ENCODE measurements at places on chromosomes 13 and 19. TPM values are rescaled to one million over a fixed set of nuclear protein-coding genes. Genes with fewer than 3 reads are reported as not detected.

- H3K36me3 ChIP-seq: no peaks in the 10 kb centered on the region
- H3K4me1 ChIP-seq: no peaks in the 10 kb centered on the region
- H3K4me3 ChIP-seq: no peak overlapping the region
- H3K27ac ChIP-seq: no peak overlapping the region
Measured at GRCh38 chr13:106383791-106384190, 151.7 kb downstream of the EFNB2 start.

- no peak overlapping the region for H3K4me3 ChIP-seq
- no peaks in the 10 kb centered on the region for H3K36me3 ChIP-seq
- peak overlapping the region; percentile 68 for H3K27ac ChIP-seq
- peaks cover 51% of the 10 kb centered on the region for H3K4me1 ChIP-seq
- no peaks in the 10 kb centered on the region for H3K27me3 ChIP-seq
Measured at GRCh38 chr19:47623921-47624391, 15.0 kb downstream of the BICRA start.

DNA sequence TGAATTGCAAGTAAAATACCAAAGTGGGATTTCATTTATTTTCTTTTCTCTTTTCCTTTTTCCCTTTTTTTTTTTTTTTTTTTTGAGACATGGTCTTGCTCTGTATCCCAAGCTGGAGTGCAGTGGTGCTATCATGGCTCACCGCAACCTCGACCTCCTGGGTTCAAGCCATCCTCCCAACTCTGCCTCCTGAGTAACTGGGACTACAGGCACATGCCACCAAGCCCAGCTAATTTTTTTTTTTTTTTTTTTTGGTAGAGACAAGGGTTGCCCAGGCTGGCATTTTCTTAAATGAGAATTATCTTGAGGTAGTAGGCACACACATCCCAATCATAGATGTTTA is 68.5 kb upstream of the GPR183 start:
- H3K36me3 ChIP-seq: peaks cover 7% of the 10 kb centered on the region
- DNase-seq: no peak
- no peak overlapping the region for H3K27ac ChIP-seq
- no peak overlapping the region for H3K4me3 ChIP-seq
- H3K4me1 ChIP-seq: peaks cover 15% of the 10 kb centered on the region

GRCh38 chr13:48626077-48626449 is 27.7 kb upstream of the CYSLTR2 start:
- H3K27me3 ChIP-seq: no peaks in the 10 kb centered on the region
- peak overlapping the region; percentile 84 for H3K27ac ChIP-seq
- peak; percentile 48 for DNase-seq
- H3K4me3 ChIP-seq: no peak overlapping the region
- peaks cover 36% of the 10 kb centered on the region for H3K4me1 ChIP-seq

GRCh38 chr19:18421371-18421959 is 2.3 kb downstream of the SSBP4 start:
- H3K36me3 ChIP-seq: no peaks in the 10 kb centered on the region
- H3K27ac ChIP-seq: no peak overlapping the region
- H3K27me3 ChIP-seq: peaks cover 4% of the 10 kb centered on the region

GRCh38 chr13:28204690-28205443 is 66.5 kb downstream of the PAN3 start:
- peaks cover 34% of the 10 kb centered on the region for H3K36me3 ChIP-seq
- no peak overlapping the region for H3K4me3 ChIP-seq
- no peaks in the 10 kb centered on the region for H3K27me3 ChIP-seq
- no peak overlapping the region for H3K27ac ChIP-seq

GRCh38 chr19:17107546-17108452 is 32.2 kb downstream of the MYO9B start:
- no peaks in the 10 kb centered on the region for H3K27me3 ChIP-seq
- DNase-seq: peak; percentile 80
- H3K4me1 ChIP-seq: peaks cover 31% of the 10 kb centered on the region
- H3K4me3 ChIP-seq: no peak overlapping the region
- peaks cover 29% of the 10 kb centered on the region for H3K36me3 ChIP-seq

DNA sequence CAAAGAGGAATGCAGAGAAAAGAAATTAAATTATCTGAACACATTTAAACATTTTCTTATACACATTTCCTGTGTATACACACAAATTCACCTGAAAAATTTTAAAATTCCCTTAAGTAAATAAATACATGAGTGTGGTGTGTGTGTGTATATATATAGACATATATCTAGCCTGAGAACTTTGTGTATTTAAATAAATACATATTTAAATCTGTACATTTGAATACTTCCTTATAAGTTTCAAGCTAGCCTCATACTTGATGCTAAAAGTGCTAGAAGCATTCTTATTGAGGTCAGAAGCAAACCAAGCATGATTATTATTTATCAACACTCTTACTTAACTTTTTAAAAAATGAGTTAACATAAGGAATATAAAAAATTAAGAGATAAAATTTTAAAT is 260.7 kb downstream of the NHLRC3 start:
- H3K4me3 ChIP-seq: no peak overlapping the region
- H3K27me3 ChIP-seq: no peaks in the 10 kb centered on the region
- no peak for DNase-seq
- H3K27ac ChIP-seq: no peak overlapping the region
- H3K4me1 ChIP-seq: no peaks in the 10 kb centered on the region

- H3K27me3 ChIP-seq: no peaks in the 10 kb centered on the region
- no peak for DNase-seq
- H3K4me1 ChIP-seq: no peaks in the 10 kb centered on the region
- no peaks in the 10 kb centered on the region for H3K36me3 ChIP-seq
- H3K4me3 ChIP-seq: no peak overlapping the region
Measured at GRCh38 chr13:64078025-64078424, 2662.4 kb upstream of the PCDH20 start.

GRCh38 chr19:40716031-40716481 is 630 bp downstream of the COQ8B start:
- peaks cover 53% of the 10 kb centered on the region for H3K4me1 ChIP-seq
- H3K27ac ChIP-seq: peak overlapping the region; percentile 97
- DNase-seq: no peak
- no peaks in the 10 kb centered on the region for H3K36me3 ChIP-seq

- no peak overlapping the region for H3K27ac ChIP-seq
- H3K4me1 ChIP-seq: no peaks in the 10 kb centered on the region
Measured at GRCh38 chr13:111503376-111503775, 182.9 kb downstream of the TEX29 start.

- no peak overlapping the region for H3K27ac ChIP-seq
- no peaks in the 10 kb centered on the region for H3K4me1 ChIP-seq
- H3K36me3 ChIP-seq: no peaks in the 10 kb centered on the region
Measured at GRCh38 chr13:113628291-113629270, 29.4 kb downstream of the ATP4B start.

DNA sequence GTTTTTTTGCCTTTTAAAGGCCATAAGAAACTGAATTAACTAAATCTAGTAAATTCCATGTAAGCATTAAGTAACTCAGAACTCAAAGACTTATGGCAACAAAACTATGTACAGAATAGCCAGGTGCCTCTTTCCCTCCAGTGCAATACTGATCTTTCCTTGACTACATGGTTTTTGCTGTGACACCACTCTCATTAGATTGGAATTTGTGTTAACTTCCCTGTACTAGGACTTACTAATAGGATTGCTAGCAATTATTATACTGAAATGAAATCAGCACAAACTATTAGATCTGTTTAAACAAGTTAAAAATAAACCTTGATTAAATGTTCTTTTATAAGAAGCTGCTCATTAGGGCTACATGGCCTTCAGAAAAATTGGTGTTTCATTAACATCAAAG is 96.3 kb downstream of the DACH1 start:
- no peak for DNase-seq
- H3K36me3 ChIP-seq: no peaks in the 10 kb centered on the region
- H3K27me3 ChIP-seq: no peaks in the 10 kb centered on the region

DNA sequence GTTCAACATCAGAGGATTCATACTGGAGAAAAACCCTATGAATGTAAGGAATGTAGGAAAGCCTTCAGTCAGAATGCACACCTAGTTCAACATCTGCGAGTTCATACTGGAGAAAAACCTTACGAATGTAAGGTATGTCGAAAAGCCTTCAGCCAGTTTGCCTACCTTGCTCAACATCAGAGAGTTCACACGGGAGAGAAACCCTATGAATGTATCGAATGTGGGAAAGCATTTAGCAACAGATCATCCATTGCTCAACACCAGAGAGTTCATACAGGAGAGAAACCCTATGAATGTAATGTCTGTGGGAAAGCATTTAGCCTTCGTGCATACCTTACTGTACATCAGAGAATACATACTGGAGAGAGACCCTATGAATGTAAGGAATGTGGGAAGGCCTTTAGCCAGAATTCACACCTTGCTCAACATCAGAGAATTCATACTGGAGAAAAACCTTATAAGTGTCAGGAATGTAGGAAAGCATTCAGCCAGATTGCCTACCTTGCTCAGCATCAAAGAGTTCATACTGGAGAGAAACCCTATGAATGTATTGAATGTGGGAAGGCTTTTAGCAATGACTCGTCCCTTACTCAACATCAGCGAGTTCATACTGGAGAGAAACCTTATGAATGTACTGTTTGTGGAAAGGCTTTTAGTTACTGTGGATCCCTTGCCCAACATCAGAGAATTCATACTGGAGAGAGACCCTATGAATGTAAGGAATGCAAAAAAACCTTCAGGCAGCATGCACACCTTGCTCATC is 15.4 kb downstream of the ZNF570 start:
- no peaks in the 10 kb centered on the region for H3K27me3 ChIP-seq
- DNase-seq: no peak
- no peak overlapping the region for H3K4me3 ChIP-seq
- no peak overlapping the region for H3K27ac ChIP-seq
- peaks cover 63% of the 10 kb centered on the region for H3K36me3 ChIP-seq
- no peaks in the 10 kb centered on the region for H3K4me1 ChIP-seq

DNA sequence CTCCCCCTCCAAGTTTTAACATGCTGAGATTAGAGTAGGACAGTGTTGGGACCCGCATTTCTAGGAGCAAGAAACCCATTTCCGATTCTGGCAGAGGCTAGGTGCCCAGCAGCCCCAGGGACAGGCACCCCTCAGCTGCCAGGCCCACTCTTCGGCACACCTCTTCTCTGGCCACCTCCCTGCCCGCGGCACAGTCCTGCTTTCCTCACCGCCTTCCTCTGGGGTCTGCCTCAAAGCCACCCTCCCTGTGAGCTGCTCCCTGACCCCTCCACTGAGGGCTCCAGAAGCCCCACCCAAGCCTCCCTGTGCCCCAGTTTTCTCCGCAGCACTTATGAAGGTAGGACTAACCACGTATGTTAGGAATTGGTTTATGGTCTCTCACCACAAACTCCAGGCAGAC is 79.9 kb downstream of the STK24 start:
- no peak overlapping the region for H3K27ac ChIP-seq
- H3K4me3 ChIP-seq: no peak overlapping the region
- no peaks in the 10 kb centered on the region for H3K36me3 ChIP-seq
- DNase-seq: no peak
- H3K27me3 ChIP-seq: no peaks in the 10 kb centered on the region

DNA sequence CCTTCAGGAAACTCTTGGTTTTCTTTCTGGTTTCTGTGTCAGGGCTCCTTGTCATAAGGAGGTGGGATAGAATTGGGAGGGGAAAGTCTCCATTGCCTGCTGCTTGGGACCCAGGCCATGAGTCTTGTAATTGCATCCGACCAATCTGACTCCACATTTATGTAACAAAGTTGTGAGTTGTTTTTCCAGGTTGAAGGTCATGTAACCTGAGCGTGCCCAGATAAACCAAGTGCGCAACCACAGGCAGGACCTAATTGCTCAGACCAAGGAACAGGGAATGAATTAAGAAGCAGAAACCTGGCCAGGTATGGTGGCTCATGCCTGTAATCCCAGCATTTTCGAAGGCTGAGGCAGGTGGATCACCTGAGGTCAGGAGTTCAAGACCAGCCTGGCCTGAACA is 17.8 kb downstream of the RASL11A start:
- no peak for DNase-seq
- H3K4me1 ChIP-seq: no peaks in the 10 kb centered on the region
- no peaks in the 10 kb centered on the region for H3K27me3 ChIP-seq
- no peak overlapping the region for H3K4me3 ChIP-seq

GRCh38 chr19:52666506-52666905 is 28.4 kb upstream of the ZNF83 start:
- H3K27me3 ChIP-seq: no peaks in the 10 kb centered on the region
- H3K4me1 ChIP-seq: no peaks in the 10 kb centered on the region
- DNase-seq: no peak

DNA sequence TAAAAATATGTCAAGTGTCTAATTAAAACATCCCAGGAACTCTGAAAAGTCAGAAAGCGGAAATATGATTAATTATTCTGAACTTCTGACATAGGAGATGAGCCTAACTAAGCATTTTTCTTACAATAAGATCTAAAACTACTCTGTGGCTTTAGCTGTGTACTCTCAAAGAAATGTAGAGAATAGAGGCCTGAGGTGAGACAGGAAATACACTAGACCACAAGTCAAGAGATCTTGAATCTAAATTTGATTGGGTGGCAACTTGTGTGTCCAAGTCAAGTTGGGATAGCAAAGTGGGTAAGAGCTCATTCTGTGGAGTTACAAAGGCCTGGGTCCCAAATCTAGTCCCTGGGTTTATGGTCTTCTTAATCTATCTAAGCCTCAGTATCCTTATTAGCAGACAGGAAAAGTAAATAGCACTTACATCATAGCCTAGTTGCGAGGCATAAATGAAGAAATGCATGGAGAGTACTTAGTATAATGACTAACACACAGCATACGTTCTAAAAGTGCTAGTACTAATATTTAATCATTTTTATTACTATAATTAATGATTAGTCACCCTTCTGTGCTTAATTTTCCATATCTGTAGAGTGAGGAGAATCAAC is 9.4 kb upstream of the LRRC63 start:
- H3K27ac ChIP-seq: no peak overlapping the region
- no peak for DNase-seq
- H3K27me3 ChIP-seq: no peaks in the 10 kb centered on the region
- H3K36me3 ChIP-seq: no peaks in the 10 kb centered on the region
- no peak overlapping the region for H3K4me3 ChIP-seq
- no peaks in the 10 kb centered on the region for H3K4me1 ChIP-seq

GRCh38 chr13:49098198-49098597 is 121.9 kb upstream of the MLNR start:
- H3K36me3 ChIP-seq: no peaks in the 10 kb centered on the region
- H3K4me1 ChIP-seq: peaks cover 30% of the 10 kb centered on the region
- no peak overlapping the region for H3K4me3 ChIP-seq
- peak; percentile 40 for DNase-seq
- H3K27me3 ChIP-seq: no peaks in the 10 kb centered on the region

DNA sequence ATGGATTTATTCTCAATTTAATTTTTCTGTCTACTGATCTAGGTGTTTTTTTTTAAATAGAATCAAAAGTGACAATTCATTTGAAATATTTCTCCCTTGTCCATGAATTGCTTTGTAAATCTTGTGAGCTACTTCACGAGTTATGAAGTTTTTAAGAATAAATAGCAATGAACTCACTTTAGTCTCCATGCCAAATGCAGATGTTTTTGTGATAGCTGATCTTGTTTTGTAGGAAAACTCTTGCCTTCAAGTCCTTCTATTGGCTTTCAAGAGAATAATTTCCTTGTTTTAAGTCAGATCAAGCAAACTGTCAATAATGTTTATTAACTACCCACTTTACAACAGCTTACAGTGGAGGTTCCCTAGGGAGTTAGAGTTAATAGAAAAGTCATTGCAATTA is 99.8 kb downstream of the ITGBL1 start:
- no peaks in the 10 kb centered on the region for H3K4me1 ChIP-seq
- no peaks in the 10 kb centered on the region for H3K27me3 ChIP-seq
- no peaks in the 10 kb centered on the region for H3K36me3 ChIP-seq
- H3K4me3 ChIP-seq: no peak overlapping the region

The LGALS4 gene
- 0.30 TPM for polyA plus RNA-seq

The CEACAM21 gene
- polyA plus RNA-seq: 0.41 TPM

The LIM2 gene
- polyA plus RNA-seq: not detected

The ZNF763 gene
- 0.87 TPM for polyA plus RNA-seq

The PRTN3 gene
- polyA plus RNA-seq: 0.12 TPM

The SIGLEC10 gene
- 0.22 TPM for polyA plus RNA-seq

The PNMA8B gene
- 0.37 TPM for polyA plus RNA-seq

The OR7A5 gene
- polyA plus RNA-seq: not detected

The FSD1 gene
- 0.10 TPM for polyA plus RNA-seq

The CGB5 gene
- polyA plus RNA-seq: not detected

The ZNF709 gene
- polyA plus RNA-seq: 0.64 TPM

The SCEL gene
- 0.07 TPM for polyA plus RNA-seq

The CGB7 gene
- 0.37 TPM for polyA plus RNA-seq

All from heart right ventricle (tissue), 16 donors.